ENCODE measurements at places on chromosomes 11 and 22. TPM values are rescaled to one million over a fixed set of nuclear protein-coding genes. Genes with fewer than 3 reads are reported as not detected.

Gene TRPM5
- total RNA-seq: not detected

Gene CDCA5
- total RNA-seq: 1.6 TPM

Gene PGAP2
- total RNA-seq: 11.7 TPM

Gene GAL
- 0.09 TPM for total RNA-seq

Gene GAB4
- not detected for total RNA-seq

Gene PANX2
- total RNA-seq: 0.52 TPM

Gene LINC01488
- not detected for total RNA-seq

Gene MAML2
- 8.0 TPM for total RNA-seq

Gene FIBIN
- total RNA-seq: 53.2 TPM

Gene TSPAN18
- not detected for total RNA-seq

Gene ABTB2
- total RNA-seq: 3.8 TPM

Gene KCNK4
- 0.09 TPM for total RNA-seq

Gene SGSM1
- total RNA-seq: not detected

Gene TTC28
- total RNA-seq: 19.1 TPM

Gene CRYBA4
- total RNA-seq: not detected

Gene F2
- total RNA-seq: 0.16 TPM

Gene NXPE1
- total RNA-seq: not detected

Gene KCNJ1
- under 0.01 TPM for total RNA-seq

Gene RSF1
- total RNA-seq: 32.3 TPM

Gene ZNF215
- total RNA-seq: 3.0 TPM

Gene TOM1
- total RNA-seq: 24.7 TPM

Gene MFRP
- total RNA-seq: not detected

Gene TRIM51
- total RNA-seq: not detected

Gene WDR74
- total RNA-seq: 54.7 TPM

Gene APOA5
- total RNA-seq: not detected

Gene ELF5
- total RNA-seq: not detected

Gene MIAT
- 3.5 TPM for total RNA-seq

Gene FXYD6
- 0.32 TPM for total RNA-seq
